Cardiac ventricle fibroblast (primary cell): ENCODE measurements at places on chromosomes 7 and 10. TPM values are rescaled to one million over a fixed set of nuclear protein-coding genes. Genes with fewer than 3 reads are reported as not detected.

The SPDYE9 gene
- total RNA-seq = not detected in 2 replicates

The ALOX5 gene
- total RNA-seq = not detected in 2 replicates

The MUC3A gene
- not detected in 2 replicates for total RNA-seq

The GJD4 gene
- not detected in 2 replicates for total RNA-seq

The SPDYE6 gene
- not detected in 2 replicates for total RNA-seq

The SLIT1 gene
- total RNA-seq = not detected in 2 replicates

The NEBL gene
- total RNA-seq = 25.9 and 28.7 TPM in 2 replicates

The LIPJ gene
- total RNA-seq = not detected in 2 replicates

The AUTS2 gene
- 3.3 and 7.9 TPM in 2 replicates for total RNA-seq

The IFIT1 gene
- 8.5 and 13.6 TPM in 2 replicates for total RNA-seq

The NRF1 gene
- 7.2 and 10.6 TPM in 2 replicates for total RNA-seq

The USP54 gene
- total RNA-seq = 2.3 and 3.4 TPM in 2 replicates

The KEL gene
- 0.05 TPM in 1 of 2 replicates, not detected in the other for total RNA-seq

The IGFBP1 gene
- total RNA-seq = 0.73 TPM in 1 of 2 replicates, not detected in the other

The MYL10 gene
- not detected in 2 replicates for total RNA-seq

The OR2A1 gene
- total RNA-seq = 0.05 TPM in 1 of 2 replicates, not detected in the other

The FAM221A gene
- 0.56 and 0.64 TPM in 2 replicates for total RNA-seq

The TUBAL3 gene
- not detected in 2 replicates for total RNA-seq

The LHFPL3 gene
- total RNA-seq = not detected in 2 replicates

The PKD2L1 gene
- total RNA-seq = not detected in 2 replicates

The MRC1 gene
- total RNA-seq = 0.19 and 0.59 TPM in 2 replicates

The FBXL13 gene
- 1.00 and 4.4 TPM in 2 replicates for total RNA-seq

The POT1 gene
- total RNA-seq = 12.8 and 12.9 TPM in 2 replicates

The OR6V1 gene
- total RNA-seq = not detected in 2 replicates

The PON3 gene
- 0.12 and 0.39 TPM in 2 replicates for total RNA-seq

The OPALIN gene
- not detected in 2 replicates for total RNA-seq

The RNF32 gene
- total RNA-seq = 1.5 and 1.7 TPM in 2 replicates

The MYO1G gene
- total RNA-seq = not detected in 2 replicates

The ZPBP gene
- not detected in 2 replicates for total RNA-seq

The SLC18A2 gene
- not detected in 2 replicates for total RNA-seq

The FOXP2 gene
- total RNA-seq = 2.7 and 2.8 TPM in 2 replicates

The UNCX gene
- total RNA-seq = not detected in 2 replicates

The PNLIPRP1 gene
- not detected in 2 replicates for total RNA-seq

The ZNF282 gene
- total RNA-seq = 21.4 and 25.5 TPM in 2 replicates

The CYP3A4 gene
- not detected in 2 replicates for total RNA-seq

The GRID2IP gene
- total RNA-seq = not detected in 2 replicates

The SEMA3D gene
- total RNA-seq = 0.05 and 0.12 TPM in 2 replicates

The SAMD9 gene
- total RNA-seq = 9.7 and 10.0 TPM in 2 replicates

The TMEM196 gene
- not detected in 2 replicates for total RNA-seq

The RAB19 gene
- total RNA-seq = not detected in 2 replicates

The CDK5 gene
- total RNA-seq = 16.2 and 16.4 TPM in 2 replicates
